ENCODE measurements at places on chromosomes 3 and 15. TPM values are rescaled to one million over a fixed set of nuclear protein-coding genes. Genes with fewer than 3 reads are reported as not detected.

DNA sequence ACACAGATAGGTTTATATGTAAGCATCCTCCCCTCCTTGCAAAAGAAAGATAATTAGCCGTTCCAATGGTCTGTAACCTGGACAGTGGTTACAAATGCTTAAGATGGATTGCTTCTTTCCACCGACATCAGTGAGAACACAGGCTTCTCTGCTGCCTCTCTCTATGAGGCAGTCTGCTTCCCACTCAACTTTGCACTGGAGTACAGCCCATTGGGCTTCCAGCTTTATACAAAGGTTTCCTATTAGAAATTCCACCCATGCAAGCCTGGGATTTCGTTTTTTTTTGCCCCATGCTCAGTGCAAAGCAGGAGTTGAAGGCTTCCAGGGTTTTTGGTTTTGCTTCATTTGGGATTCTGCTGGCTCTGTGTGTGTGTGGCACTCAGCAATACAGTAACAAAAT, 47.3 kb upstream of the C3orf22 start:
- no peak overlapping the region for H3K27ac ChIP-seq
- peaks cover 32% of the 10 kb centered on the region for H3K36me3 ChIP-seq
- no peak for DNase-seq
- no peaks in the 10 kb centered on the region for H3K4me1 ChIP-seq

DNA sequence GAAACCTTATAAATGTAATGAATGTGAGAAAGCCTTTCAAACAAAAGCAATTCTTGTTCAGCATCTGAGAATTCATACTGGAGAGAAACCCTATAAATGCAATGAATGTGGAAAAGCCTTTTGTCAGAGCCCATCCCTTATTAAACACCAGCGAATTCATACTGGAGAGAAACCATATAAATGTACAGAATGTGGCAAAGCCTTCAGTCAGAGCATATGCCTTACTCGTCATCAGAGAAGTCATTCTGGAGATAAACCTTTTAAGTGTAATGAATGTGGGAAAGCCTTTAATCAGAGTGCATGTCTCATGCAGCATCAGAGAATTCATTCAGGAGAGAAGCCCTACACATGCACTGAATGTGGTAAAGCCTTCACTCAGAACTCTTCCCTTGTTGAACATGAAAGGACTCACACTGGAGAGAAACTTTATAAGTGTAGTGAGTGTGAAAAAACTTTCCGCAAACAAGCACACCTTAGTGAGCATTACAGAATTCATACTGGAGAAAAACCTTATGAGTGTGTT, 5.3 kb downstream of the ZNF501 start:
- H3K4me1 ChIP-seq: no peaks in the 10 kb centered on the region
- no peak overlapping the region for H3K4me3 ChIP-seq
- H3K36me3 ChIP-seq: peaks cover 26% of the 10 kb centered on the region
- no peak overlapping the region for H3K27ac ChIP-seq
- no peak for DNase-seq
- no peaks in the 10 kb centered on the region for H3K27me3 ChIP-seq

GRCh38 chr3:100506355-100506754, 13.9 kb downstream of the TMEM45A start:
- H3K36me3 ChIP-seq: no peaks in the 10 kb centered on the region
- H3K4me3 ChIP-seq: no peak overlapping the region
- DNase-seq: no peak
- no peaks in the 10 kb centered on the region for H3K4me1 ChIP-seq
- H3K27ac ChIP-seq: no peak overlapping the region

GRCh38 chr3:161510510-161511260, 14.1 kb downstream of the OTOL1 start:
- no peaks in the 10 kb centered on the region for H3K4me1 ChIP-seq
- no peak overlapping the region for H3K4me3 ChIP-seq
- H3K27ac ChIP-seq: no peak overlapping the region

LNP1 gene
- 5.9 TPM for total RNA-seq

SYNPR gene
- 0.04 TPM for total RNA-seq

All from muscle of leg (tissue), 16 donors.